ENCODE measurements at places on chromosomes 2 and 18.

GRCh38 chr2:43387092-43388062, 161.0 kb upstream of the ZFP36L2 start:
- no peak for DNase-seq

DNA sequence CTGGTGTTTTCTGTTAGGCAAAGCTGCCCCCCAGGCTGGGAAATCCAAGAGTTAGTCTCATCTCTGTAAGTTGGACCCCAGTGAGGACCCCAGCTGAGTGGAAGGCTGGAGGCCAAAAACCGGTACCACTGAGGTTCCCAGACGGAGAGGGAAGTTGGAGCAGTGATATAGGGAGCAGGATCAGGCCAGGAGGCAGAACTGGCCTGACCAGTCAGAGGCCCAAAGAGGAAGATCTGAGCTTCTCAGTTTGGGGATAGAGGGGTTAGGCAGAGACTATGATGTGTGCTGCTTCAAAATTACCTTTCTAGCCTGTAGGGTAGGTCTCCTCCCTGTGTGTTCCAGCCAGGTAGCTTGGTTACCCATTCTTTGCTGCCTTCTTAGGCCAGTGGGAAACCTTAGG, 4.6 kb upstream of the RNF181 start:
- DNase-seq: no peak

GRCh38 chr2:12032975-12033374, 286.5 kb downstream of the LPIN1 start:
- DNase-seq: no peak

DNA sequence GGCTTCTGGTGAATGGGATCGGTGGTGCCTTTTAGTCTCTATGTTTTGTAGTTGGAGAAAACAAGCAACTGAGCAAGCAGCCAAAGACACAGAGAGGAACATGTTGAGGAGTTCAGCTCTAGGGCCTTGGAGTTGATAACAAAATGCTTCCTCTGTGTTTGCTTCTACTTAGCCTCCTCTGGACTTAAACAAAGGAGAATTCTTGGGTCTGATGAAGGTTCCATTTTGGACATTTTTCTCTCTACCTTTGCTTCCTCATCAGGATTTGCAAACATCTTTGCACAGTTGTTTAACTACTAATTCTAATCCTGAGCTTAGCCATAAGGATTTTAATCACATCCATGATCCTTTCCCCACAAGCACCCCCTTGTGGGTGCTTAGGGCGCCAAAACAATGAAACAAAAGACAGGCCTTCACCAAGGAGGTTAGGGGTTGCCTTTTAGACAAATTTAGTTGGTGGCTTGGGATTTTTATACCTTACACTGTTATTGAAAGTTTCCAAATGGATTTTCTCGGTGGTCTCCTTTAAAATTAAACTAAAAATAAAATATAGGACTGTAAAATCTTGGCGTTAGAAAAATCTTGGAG, 148.5 kb upstream of the SATB2 start:
- peak; percentile 41 for DNase-seq

GRCh38 chr2:68317971-68318913, 1.5 kb downstream of the CNRIP1 start:
- DNase-seq: no peak

- DNase-seq: no peak
Observed at GRCh38 chr2:96409081-96409819, 73.7 kb downstream of the NCAPH start.

DNA sequence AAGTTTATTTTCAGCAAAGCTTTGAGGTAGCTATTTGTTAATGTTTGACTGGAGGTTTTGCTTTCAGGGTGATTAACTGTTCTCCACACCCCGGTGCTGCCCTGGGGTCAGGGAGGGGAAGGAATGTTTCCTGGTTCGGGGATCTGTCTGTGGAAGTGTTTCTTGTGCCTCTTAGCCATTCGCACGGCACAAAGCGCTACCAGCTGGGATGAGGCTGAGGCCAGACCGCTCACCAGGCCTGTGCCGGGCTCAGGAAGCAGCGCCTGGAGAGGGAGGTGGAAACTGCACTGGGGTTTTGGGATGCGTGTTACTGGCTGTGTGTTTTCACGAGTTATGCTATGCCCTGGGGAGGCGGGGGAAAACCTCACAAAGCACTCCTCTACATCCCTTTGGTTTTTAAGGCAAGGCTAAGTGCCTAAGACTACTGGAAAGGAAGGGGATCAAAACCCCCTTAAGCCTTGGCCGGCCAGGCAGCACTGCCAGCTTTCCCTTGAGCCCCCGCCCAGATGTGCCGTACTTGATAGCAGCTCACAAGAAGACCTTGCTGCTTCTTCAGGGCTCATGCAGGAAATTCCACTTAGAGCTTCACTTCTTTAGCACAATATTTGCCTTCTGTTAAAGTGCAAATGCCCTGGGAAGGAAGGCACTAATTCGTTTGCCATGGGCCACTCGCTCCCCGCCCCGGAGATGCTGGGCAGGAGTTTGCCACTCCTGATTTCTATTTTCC, 65.7 kb upstream of the CNGA3 start:
- no peak for DNase-seq

All from 8988T (cell line).